Activated CD4-positive, alpha-beta T cell treated with anti-CD3 and anti-CD28 coated beads for 1 hour (primary cell): ENCODE measurements at places on chromosomes 13 and 19.
A peak's percentile ranks its signal among the peaks of the same experiment; 100 is the strongest.

DNA sequence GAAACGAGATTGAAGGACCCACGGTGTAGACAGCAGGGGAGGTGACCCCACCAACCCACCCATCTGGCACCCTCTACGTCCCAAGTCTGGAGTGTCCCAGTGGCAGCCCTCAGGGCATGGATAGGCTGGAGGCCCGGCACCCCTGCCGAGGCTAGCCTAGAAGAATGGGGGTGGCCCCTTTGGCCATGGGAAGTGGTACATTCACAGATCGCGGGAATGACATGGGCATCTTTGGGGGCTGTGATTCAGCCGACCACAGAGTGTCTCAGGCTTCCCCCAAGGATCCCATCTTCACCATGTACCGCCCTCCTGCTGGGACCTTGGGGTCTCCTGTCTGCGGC, 11.3 kb upstream of the MKNK2 start:
- no peak for DNase-seq

GRCh38 chr19:42280815-42281145, 11.7 kb downstream of the CIC start:
- DNase-seq, result no peak

DNA sequence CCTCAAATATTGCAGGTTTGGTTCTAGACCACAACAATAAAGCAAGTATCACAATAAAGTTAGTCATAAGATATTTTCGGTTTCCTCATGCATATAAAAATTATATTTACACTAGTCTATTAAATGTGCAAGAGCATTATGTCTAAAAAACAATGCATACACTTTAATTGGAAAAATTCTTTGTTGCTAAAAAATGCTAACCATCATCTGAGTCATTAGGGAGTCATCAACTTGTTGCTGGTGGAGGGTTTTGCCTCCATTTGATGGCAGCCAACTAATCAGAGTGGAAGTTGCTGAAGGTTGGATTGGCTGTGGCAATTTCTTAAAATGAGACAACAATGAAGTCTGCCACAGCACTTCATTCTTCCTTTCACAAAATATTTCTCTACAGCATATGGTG, 422.3 kb upstream of the GPC6 start:
- DNase-seq, result no peak

DNA sequence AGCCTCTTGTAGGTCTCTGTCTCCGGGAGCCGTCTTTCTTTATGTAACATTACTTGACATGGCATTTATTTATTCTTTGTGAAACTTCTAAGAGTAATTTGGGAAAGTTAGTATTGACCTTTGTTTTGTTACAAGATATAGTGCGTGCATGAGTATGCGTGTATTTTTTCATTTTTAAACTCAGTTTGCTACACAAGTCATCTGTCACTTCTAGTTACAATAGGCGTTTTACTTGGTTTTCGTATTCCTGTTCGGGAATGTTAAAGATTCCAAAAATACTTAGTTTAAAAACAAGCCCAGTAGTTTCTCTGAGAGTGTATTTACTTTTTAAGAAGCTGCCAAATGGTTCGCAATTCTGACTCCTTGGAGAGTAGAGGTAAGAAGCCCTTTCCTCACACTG, 3.2 kb downstream of the PDS5B start:
- DNase-seq, result no peak

GRCh38 chr19:2627855-2628254, 74.6 kb downstream of the GNG7 start:
- no peak for DNase-seq

- no peak for DNase-seq
Observed at GRCh38 chr13:33045851-33046592, 29.8 kb downstream of the KL start.

- no peak for DNase-seq
Observed at GRCh38 chr13:91017031-91017668, 330.3 kb upstream of the MIR17HG start.

DNA sequence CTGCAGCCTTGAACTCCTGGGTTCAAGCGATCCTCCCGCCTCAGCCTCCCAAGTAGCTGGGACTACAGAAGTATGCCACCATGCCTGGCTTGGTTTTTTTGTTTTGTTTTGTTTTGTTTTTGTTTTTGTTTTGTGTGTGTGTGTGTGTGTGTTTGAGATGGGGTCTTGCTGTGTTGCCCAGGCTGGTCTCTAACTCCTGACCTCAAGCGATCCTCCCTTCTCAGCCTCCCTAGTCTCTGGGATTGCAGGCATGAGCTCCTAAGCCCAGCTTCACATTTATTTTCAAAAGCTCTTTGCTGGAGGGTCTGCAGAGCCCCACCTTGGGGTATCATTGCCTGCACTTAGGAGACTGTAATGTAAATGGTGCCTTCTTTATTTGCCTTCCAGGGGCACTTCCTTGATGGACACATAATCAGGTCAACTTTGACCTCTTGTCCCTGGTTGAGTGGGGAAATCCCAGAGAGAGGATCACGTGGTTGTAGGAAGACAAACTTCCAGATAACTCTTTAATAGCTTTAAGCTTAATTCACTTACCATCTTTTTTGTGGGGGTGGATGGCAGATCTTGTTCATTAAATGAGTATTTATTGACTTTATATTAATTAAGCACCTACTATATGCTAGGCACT, 72.9 kb upstream of the NPAS1 start:
- DNase-seq, result no peak

- no peak for DNase-seq
Observed at GRCh38 chr13:20391597-20392452, 133.8 kb downstream of the CRYL1 start.

DNA sequence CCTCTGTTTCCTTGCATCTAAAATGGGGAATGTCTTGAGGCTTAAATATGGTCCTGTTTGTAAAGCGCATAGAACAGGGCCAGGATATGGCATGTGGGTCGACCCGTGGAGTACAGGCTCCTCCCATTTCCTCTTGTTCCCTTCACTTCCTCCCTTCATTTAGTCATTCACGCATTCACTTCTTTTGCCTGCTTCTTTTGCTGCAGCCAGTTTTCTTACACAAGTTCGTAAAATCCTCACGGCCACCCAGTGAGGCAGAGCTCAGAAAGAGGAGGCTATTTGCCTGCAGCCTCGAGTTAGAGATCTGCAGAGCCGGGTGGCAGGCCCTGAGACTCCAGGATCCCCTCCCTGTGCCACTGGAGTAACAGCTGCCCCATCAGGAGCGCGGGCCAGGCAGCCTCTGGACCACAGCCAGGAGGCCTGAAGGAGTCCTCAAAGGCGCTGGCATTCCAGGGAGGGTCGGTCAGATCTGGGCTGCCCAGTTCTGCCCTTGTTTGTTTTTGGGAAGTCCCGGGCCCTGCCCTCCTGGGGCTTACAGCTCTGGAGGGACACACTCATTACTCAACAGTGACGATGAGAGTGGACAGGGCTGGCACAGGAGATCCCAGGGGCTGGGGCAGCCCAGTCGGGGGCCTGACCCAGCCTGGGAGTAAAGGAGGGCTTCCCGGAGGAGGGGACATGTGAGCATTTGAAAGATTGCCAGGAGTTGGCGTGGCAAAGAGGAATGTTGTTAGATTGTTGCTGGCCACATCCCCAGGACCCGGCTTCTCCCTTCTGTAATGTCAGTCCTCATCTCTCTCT, 4.6 kb downstream of the PPP5C start:
- DNase-seq, result no peak

GRCh38 chr19:21321134-21321533, 8.1 kb downstream of the ZNF708 start:
- no peak for DNase-seq

GRCh38 chr13:38819053-38819452, 132.2 kb downstream of the FREM2 start:
- no peak for DNase-seq

GRCh38 chr19:46834121-46834520, 16.5 kb downstream of the AP2S1 start:
- no peak for DNase-seq

DNA sequence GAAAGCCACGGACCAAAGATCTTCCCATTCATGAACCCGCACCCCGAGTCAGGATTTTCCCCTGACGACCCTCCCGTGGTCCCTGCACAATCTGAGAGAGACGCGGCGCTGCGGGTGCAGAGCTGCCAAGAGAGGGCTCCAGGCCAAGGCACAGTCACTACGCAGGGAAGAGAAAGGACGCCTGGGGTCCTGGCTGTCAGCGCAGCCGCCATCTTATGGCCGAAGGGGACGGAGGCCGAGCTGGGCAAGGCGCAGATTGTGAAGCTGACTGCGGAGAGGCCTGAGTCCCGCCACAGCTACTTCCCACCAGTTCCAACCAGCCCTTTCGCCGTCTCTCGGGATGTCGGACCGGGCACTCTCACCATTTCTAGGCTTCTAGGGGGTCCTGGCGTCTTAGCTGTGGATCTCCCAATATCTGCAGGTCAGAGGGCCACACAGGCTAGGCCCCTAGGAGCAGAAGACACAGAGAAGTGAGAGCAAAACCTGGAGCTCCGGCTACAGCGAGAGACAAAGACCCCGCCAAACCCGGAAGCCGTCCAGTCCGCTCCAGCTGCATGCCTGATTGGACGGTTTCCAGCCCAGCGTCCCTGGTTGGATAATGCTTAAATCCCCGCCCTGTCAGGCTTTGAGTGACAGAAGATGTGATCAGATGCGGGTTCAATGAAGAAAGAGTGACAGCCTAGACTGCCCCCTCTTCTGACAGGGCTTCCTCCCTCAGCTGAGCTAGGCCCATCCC, at the start of gene ZNF100:
TSS of gene ZNF100 (minus strand) at position 515 of the 736 bp plus-strand sequence. CDS start at position 365, 150 bp downstream.
- DNase-seq, result peak; percentile 74

DNA sequence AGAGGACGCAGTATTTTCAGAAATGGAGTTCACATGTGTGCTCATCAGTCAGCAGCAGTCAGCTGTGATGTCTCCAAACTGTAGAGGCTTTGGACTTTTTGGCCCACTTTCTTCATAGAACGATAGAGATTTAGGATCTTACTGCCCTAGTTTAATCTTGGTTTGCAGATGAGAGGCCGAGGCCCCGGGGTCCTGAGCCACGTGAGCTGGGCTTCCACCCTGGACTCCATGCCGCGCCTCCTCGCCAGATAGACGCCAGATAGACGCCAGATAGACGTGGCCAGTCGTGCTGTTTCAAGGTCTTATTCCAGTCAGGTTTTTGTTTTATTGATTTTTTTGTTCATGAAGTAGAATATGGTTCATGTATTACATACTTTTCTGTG, 11.7 kb upstream of the MCF2L start:
- no peak for DNase-seq

- DNase-seq, result no peak
Observed at GRCh38 chr13:44762911-44763310, 186.8 kb upstream of the TSC22D1 start.

- DNase-seq, result no peak
Observed at GRCh38 chr13:28423010-28423409, 71.9 kb downstream of the FLT1 start.

DNA sequence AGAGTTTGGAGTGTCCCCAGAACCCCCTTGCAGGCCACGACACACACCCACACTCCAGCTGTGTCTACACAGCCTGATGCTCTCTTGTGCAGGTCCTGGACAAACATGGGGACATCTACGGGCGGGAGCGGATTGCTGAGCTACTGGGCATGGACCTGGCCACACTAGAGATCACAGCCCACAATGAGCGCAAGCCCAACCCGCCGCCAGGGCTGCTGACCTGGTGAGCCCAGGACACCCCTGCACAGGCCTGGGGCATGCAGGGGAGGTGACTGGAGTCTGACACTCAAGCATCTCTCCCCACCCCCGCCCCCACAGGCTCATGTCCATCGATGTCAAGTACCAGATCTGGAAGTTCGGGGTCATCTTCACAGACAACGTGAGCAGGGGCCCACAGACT, 39.9 kb downstream of the MAP4K1 start:
- DNase-seq, result no peak

DNA sequence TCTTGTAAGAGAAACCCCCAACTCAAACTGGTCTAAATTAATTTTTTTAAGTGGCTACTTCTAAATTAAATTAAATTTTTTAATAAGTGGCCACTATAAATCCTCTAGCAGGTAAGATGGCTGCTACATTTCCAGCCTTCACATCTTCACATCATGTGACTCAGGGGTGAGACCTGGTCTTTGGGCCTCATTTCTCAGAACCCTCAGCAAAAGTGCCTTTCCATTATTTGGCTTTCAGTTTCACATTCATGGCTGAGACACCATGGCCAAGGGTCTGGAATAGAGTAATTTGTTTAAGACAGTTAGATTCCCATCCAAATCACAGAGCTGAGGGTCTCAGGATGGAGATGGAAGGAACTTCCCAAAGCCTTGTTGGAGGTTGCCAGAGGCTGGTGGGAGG, 47.5 kb downstream of the DCT start:
- no peak for DNase-seq

DNA sequence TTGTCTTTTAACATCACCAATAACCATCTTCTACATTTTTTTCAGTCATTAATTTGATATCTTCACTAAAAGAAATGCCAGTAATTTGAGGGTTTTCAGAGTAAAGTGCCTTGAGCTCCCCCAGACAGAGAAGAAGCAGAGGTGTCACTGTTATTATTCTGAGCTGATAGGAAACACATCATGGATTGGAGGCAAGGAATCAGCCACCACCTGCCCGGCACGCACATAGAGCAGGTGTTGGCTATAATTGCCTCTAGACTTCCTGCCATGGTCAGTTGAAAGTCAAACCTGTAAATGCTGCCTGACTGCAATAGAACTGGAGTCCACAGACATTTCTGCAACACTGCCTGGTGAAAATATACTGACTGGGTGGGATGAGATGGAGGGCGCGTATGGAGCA, 776.6 kb downstream of the UQCRFS1 start:
- no peak for DNase-seq

DNA sequence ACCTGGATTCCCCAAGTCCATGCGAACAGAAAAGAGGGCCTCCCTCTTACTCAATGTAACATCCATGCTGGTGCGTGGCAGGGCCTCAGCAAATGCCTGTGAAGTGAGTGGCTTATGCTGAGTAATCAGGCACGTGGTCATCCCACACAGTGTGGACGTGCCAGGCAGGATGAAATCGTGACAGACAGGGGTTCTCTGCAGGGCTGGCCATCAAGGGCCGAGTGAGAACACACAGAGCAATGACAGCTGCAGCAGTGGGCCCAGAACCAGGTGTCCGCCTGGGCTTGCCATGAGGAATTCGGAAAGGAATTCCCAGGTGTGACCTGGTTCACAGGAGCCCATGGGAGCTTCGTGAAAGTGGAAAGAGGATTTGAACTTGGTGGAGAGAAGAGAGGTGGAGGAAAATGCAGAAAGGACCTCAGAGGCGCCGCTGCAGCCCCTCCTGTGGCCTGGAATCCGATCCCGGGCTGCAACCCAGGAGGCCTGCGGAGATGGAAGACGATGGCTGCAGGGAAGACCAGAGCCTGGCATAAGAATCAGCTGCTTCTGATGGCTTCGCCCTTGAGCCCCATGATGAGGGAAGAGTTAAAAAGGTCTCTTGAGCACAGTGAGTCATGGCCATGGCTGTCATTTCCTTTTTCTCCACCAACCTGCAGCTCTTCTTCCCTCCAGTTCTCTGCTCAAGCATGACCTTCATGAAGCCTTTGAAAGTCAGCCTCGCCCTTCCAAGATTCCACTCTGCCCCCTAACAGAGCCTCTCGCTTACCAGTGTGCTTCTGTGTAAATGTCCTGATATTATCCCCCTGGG, 34.6 kb upstream of the SOX1 start:
- DNase-seq, result no peak

DNA sequence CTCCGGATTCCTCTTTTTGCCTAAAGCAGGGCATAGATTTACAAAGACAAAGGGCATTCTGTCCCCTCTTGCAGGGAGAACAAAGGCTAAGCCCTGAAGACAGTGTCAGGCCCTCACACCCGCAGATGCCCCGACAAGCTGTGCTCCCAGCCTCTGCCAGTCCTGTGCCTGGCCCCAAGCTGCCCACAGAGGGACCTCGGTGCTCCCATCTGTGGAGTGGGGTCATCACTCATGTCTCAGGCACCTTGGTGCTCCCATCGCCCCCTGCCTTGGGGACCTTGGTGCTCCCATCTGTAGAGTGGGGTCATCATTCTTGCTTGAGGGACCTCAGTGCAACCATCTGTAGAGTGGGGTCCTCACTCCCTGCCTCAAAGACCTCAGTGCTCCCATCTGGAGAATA, 24.3 kb downstream of the C13orf46 start:
- no peak for DNase-seq
